ENCODE measurements at places on chromosomes 11 and 22. TPM values are rescaled to one million over a fixed set of nuclear protein-coding genes. Genes with fewer than 3 reads are reported as not detected.

Gene MRGPRX4
- not detected for total RNA-seq

Gene NRGN
- total RNA-seq, result 5.7 TPM

DNA sequence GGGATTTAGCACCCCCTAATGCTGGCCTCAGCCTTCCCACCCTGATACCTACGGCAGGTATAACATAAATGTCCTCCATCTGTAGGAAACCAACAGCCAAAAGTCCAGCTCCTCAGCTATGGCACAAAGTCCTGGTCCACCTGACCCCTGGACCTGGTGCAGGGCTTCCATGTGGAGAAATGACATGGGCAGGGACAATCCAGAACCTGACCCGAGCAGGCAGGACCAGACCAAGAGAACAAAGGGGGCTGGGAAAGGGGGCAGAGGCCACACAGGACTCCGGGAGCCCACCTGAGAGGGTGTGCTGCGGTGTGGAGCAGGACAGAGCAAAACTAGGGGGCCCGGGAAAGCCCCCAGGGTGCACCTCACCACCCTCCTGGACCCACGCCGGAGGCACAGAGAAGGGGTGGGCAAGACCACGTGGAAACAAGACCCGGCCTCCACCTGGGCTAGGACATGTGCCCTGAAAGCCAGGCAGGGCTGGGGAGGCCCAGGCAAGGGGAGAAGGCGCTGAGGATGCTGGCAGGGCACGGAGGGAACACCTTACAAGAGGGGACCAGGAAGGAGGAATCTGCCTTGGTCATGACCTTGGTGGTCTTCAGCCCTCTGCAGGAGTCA is 368.9 kb downstream of the SHANK2 start:
- DNase-seq, result no peak

GRCh38 chr11:96082002-96082899 is 158.3 kb upstream of the MTMR2 start:
- DNase-seq, result no peak

DNA sequence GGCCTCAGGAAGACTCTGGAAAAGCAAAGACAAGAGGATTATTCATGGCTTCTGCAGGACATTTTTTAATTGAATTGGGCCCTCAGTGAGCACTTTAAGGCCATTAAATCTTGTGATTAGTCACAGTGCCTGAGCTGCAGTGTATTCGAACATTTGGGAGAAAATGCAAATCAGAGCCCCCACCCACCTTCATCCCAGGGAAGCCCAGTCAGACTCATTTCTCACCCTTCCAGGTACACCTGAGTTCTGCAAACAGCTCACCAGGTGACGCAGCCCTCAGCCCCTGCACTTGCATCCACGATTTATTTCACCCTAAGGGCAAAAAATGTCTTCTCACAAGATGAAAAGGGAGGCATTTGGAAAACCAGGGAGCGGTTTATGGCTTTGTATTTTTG is 128.7 kb downstream of the MPPED1 start:
- DNase-seq, result no peak

DNA sequence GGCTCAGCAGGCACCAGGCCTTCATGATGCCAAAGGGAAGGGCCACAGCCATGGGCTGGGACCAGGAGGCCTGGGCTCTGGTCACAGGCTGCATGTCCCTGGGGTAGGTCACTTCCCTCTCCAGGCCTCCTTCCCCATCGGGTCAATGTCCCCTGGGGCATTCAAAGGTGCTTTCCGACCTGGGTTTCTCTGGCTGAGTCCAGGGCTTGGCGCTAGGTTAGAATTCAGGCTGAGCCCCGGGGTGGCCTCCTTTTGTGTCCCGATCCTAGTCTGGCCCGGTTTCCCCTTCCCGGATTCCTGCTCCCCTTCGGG is 12.2 kb downstream of the MAFF start:
- DNase-seq, result no peak

- DNase-seq, result no peak
Observed at GRCh38 chr11:66843776-66844495, 695 bp downstream of the RCE1 start.

DNA sequence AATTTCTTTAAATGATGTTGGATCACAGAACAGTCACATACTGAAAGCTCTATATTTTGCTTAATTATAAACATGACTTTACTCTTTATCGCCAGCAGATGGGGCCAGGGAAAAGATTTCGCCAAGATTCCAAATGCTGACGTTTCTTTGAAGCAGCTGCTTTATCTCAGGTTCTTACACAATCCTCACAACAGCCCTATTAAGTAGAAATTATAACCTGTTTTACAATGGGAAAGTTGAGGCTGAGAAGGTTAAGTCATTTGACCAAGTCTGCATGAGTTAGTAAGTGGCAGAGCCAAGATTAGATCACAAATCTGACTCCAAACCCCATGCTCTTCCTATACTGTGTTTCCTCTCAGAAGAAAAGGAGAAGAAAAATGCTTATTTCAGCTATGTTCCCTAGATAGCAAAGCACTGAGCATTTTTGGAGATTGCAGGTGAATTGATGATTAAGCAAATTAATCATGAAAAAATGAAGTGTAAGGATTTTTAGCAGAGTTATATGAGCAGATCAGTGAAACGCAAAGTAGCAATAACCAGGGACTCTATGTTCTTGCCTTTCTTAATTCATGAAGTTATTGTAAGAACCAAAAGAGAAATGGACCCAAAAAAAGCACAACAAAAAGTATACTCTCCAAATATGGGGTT is 79.0 kb downstream of the AASDHPPT start:
- DNase-seq, result peak; percentile 28

DNA sequence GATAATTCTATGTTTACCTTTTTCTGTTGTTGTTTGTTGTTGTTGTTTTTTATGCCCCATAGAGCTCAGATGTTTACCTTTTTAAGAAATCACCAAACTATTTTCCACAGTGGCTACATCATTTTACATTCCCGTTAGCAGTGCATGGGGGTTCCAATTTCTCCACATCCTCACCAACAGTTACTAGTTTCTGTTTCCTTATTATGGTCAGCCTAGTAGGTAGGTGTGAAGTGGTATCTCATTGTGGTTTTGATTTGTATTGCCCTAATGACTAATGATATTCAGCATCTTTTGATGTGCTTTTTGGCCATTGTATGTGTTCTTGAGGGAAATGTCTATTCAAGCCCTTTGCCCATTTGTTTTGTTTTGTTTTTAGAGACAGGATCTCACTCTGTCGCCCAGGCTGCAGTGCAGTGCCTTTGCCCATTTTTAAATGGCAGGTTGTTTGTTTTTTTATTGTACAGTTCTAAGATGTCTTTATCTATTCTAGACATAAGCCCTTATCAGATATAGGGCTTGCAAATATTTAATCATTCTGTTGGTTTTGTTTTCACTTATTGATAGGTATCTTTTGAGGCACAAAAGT is 27.5 kb downstream of the CHEK2 start:
- no peak for DNase-seq

- peak; percentile 25 for DNase-seq
Observed at GRCh38 chr22:36194971-36195370, 6.6 kb downstream of the APOL4 start.

GRCh38 chr11:121661880-121662486 is 209.2 kb upstream of the SORL1-AS1 start:
- DNase-seq, result no peak

Gene PLEKHA7
- total RNA-seq, result 11.6 TPM

Gene PRR33
- not detected for total RNA-seq
